Ovary (tissue), 10 donors: ENCODE measurements at places on chromosomes 7 and 10. TPM values are rescaled to one million over a fixed set of nuclear protein-coding genes. Genes with fewer than 3 reads are reported as not detected.

Gene EXOC4
- 70.7 TPM for total RNA-seq

Gene PTPRN2
- 5.9 TPM for total RNA-seq

Gene ASZ1
- total RNA-seq, result not detected

Gene LRRC4
- total RNA-seq, result 7.4 TPM

Gene FAM25A
- not detected for total RNA-seq

Gene SORCS1
- 0.84 TPM for total RNA-seq

Gene CPED1
- total RNA-seq, result 88.8 TPM

Gene HABP2
- total RNA-seq, result not detected

Gene FAM25C
- not detected for total RNA-seq

Gene MMP21
- 1.6 TPM for total RNA-seq

Gene HDAC9
- total RNA-seq, result 4.5 TPM

Gene DYNC1I1
- 19.3 TPM for total RNA-seq

Gene C10orf143
- total RNA-seq, result 6.7 TPM

Gene GOLGA7B
- not detected for total RNA-seq

Gene NEUROD6
- total RNA-seq, result not detected

Gene CTBP2
- total RNA-seq, result 80.8 TPM

Gene UCN3
- not detected for total RNA-seq

Gene CDH23
- total RNA-seq, result 19.8 TPM

Gene CNPY4
- total RNA-seq, result 28.7 TPM

Gene UNCX
- not detected for total RNA-seq

Gene NUTM2B
- total RNA-seq, result 0.36 TPM

Gene MSMB
- not detected for total RNA-seq

Gene FRMD4A
- total RNA-seq, result 9.7 TPM

Gene PGAM2
- 1.3 TPM for total RNA-seq

Gene LIPM
- total RNA-seq, result not detected

Gene ZNF92
- total RNA-seq, result 4.8 TPM

Gene CCL24
- not detected for total RNA-seq

Gene SPOCK2
- 8.7 TPM for total RNA-seq

Gene ZC3HAV1
- total RNA-seq, result 30.9 TPM

Gene SPDYE11
- not detected for total RNA-seq

Gene RGR
- total RNA-seq, result not detected

Gene GPR158
- total RNA-seq, result 0.47 TPM

Gene PON1
- 0.34 TPM for total RNA-seq

Gene PSTK
- total RNA-seq, result 6.1 TPM

Gene NRCAM
- total RNA-seq, result 3.3 TPM

Gene PNLIPRP1
- not detected for total RNA-seq

Gene CCDC3
- total RNA-seq, result 142 TPM

Gene PRKCQ
- total RNA-seq, result 3.6 TPM

Gene EVX1
- not detected for total RNA-seq

Gene PRKG1
- total RNA-seq, result 16.9 TPM

Gene BLNK
- 2.2 TPM for total RNA-seq

Gene INTS1
- total RNA-seq, result 80.5 TPM

Gene LRWD1
- 10.7 TPM for total RNA-seq

Gene LIPK
- total RNA-seq, result not detected

Gene STEAP4
- 1.4 TPM for total RNA-seq

Gene MYO1G
- 0.61 TPM for total RNA-seq
